ENCODE measurements at places on chromosomes 1 and 21. TPM values are rescaled to one million over a fixed set of nuclear protein-coding genes. Genes with fewer than 3 reads are reported as not detected.

IKBKE gene
- 2.3 TPM for total RNA-seq

CD84 gene
- not detected for total RNA-seq

RBBP4 gene
- 513 TPM for total RNA-seq

OR2L5 gene
- total RNA-seq: not detected

STIL gene
- 39.3 TPM for total RNA-seq

- no peak overlapping the region for H3K4me3 ChIP-seq
- H3K27me3 ChIP-seq: no peaks in the 10 kb centered on the region
- peaks cover 4% of the 10 kb centered on the region for H3K4me1 ChIP-seq
These were observed 19.8 kb downstream of the RPRD2 start for GRCh38 chr1:150383631-150384324.

DNA sequence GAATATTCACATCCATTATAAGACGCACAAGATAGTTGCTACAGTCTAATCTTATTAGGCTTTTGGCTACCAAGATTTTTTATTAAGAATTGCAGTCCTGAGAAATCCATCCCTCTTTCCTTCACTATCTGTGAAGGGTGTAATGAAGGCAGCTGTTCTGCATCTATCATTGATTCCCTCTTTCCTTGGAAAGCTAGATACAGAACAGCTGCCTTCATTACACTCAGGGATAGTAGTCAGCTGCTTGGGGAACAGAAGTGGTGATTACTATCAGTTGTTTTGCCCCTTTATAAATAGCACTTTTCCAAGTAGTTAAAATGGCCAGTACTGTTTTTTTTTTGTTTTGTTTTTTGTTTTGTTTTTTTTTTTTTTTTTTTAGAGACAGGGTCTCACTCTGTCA lies 70.2 kb downstream of the IARS2 start:
- DNase-seq: no peak
- H3K4me1 ChIP-seq: no peaks in the 10 kb centered on the region
- H3K27me3 ChIP-seq: no peaks in the 10 kb centered on the region
- no peak overlapping the region for H3K4me3 ChIP-seq

- no peaks in the 10 kb centered on the region for H3K36me3 ChIP-seq
- H3K4me3 ChIP-seq: no peak overlapping the region
- H3K27ac ChIP-seq: no peak overlapping the region
- DNase-seq: no peak
These were observed 73.9 kb downstream of the ACTL8 start for GRCh38 chr1:17828991-17829390.

DNA sequence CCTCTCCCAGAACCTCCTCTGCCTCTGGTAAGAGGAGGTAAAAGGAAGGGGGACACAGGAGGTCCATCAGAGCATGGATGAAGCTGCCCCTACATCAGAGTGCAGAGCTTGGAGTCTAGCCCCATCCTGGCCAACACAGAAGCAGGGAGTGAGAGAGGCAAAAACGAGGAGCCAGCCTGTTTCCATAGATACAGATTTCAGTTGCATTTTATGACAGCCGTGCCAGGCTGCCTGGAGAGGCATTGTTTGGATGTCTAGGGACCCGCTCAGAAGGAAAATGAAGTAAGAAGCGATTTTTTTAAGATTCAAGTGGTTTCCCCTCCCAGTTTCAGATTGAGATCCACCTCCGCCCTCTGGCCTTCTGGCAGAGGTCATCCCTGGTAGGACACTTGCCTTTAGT lies 11.5 kb upstream of the GJA8 start:
- no peaks in the 10 kb centered on the region for H3K27me3 ChIP-seq
- no peak overlapping the region for H3K27ac ChIP-seq
- H3K36me3 ChIP-seq: no peaks in the 10 kb centered on the region
- DNase-seq: no peak
- H3K4me1 ChIP-seq: no peaks in the 10 kb centered on the region

DNA sequence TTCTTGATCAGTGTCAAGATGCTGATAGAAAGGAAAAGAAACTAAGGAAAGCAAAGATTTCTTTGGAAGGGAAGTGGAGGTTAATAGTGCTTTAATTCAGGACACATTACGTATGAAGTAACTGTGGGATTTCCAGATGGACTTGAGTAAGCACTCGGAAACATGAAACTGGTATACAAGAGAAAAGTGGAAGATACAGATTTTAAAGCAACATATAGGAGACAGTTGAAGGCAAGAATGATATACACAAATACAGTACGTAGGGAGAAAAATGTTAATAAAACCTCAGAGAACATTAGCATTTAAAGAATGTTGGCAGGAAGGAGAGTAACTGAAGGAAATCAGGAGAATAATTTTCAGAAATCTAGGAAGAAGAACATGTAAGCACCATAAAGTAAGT lies 730.9 kb upstream of the ADGRL2 start:
- no peaks in the 10 kb centered on the region for H3K27me3 ChIP-seq
- DNase-seq: no peak
- H3K27ac ChIP-seq: no peak overlapping the region

GRCh38 chr1:91831132-91831930 lies 54.6 kb downstream of the TGFBR3 start:
- DNase-seq: no peak
- no peaks in the 10 kb centered on the region for H3K27me3 ChIP-seq
- H3K4me1 ChIP-seq: peaks cover 3% of the 10 kb centered on the region
- H3K36me3 ChIP-seq: no peaks in the 10 kb centered on the region
- H3K4me3 ChIP-seq: no peak overlapping the region

DNA sequence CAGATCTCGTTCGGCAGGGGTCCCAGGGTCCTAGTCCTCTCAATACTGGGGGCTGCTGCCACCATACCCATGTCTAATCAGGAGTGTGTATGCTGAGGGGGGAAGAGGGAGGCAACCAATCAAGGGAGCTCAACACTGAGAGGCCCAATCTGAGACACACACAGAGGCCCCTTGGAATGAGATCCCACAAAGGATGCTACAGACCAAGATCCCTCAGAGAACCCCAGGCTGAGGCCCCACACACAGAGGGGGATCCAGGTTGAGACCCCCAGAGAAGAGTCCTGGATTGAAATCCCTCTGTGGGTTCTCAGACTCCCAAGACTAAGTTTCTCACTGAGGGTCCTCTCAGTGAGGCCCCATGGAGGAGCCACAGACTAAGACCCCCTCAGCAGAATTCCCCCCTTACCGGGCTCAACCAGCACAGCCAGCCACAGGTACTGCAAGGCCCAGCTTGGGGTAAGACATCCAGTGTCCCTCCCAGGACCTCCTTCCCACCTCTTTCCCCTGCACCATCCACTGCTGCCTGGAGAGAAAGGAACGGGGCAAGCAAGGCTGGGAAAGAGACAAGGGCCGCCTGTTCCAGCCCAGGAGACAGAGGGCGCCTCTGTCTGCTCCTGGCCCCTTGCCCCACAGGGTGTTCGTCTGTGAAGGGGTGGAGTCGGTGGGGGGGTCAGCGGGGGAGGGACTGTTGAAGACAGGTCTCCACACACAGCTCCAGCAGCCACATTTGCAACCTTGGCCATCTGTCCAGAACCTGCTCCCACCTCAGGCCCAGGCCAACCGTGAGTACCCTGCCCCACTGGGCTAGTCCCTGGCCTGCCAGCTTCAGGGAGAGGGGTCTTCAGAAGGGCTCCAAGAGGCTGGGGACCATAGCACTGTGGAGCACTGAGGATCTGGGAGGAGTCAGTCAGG lies at the start of gene S100A1:
S100A1 (plus strand) TSS at position 720 of the 912 bp plus-strand sequence. CDS start 2,088 bp downstream, outside the sequence.
- no peak for DNase-seq
- H3K27me3 ChIP-seq: no peaks in the 10 kb centered on the region
- H3K4me1 ChIP-seq: peaks cover 23% of the 10 kb centered on the region
- H3K27ac ChIP-seq: peak within 1 kb of the TSS; percentile 69
- H3K4me3 ChIP-seq: peak within 1 kb of the TSS; percentile 38
- H3K36me3 ChIP-seq: no peaks in the 10 kb centered on the region

GRCh38 chr1:230518511-230518910 lies 92.4 kb upstream of the PGBD5 start:
- no peak overlapping the region for H3K4me3 ChIP-seq
- H3K27ac ChIP-seq: no peak overlapping the region
- DNase-seq: no peak
- no peaks in the 10 kb centered on the region for H3K36me3 ChIP-seq

DNA sequence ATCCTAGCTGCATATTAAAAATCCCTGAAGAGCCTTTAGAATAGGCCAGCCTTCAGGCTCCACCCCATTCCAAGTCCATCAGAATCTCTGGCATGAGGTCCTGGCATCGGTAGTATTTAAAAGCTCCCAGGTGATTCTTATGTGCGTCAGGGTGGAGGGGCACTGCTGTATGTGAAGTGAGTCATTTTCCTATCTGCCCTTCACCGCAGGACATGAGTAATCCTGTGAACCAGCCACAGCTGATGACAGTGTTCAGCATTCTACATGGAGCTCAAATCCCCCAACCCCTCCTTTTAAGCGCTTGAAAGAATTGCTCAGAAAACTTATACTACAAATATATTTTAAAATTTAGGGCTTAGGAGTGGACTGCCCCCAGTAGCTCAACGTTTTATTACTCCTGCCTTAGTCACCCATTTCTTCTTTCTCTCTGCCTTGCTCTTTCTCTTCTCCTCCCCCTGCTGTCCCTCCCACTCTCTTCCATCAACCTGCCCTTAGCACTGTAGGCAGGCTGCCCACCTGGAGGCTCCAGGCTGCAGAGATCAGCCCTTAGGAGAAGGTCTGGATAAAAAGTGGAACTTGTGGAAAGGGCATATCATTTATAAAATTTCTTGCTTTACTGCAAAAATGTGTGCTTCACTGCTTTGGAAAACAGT lies 73.8 kb upstream of the ZNF281 start:
- no peaks in the 10 kb centered on the region for H3K4me1 ChIP-seq
- H3K4me3 ChIP-seq: no peak overlapping the region

Data from A673 (cell line).